ENCODE measurements at places on chromosomes 5 and 9.
A peak's percentile ranks its signal among the peaks of the same experiment; 100 is the strongest.

DNA sequence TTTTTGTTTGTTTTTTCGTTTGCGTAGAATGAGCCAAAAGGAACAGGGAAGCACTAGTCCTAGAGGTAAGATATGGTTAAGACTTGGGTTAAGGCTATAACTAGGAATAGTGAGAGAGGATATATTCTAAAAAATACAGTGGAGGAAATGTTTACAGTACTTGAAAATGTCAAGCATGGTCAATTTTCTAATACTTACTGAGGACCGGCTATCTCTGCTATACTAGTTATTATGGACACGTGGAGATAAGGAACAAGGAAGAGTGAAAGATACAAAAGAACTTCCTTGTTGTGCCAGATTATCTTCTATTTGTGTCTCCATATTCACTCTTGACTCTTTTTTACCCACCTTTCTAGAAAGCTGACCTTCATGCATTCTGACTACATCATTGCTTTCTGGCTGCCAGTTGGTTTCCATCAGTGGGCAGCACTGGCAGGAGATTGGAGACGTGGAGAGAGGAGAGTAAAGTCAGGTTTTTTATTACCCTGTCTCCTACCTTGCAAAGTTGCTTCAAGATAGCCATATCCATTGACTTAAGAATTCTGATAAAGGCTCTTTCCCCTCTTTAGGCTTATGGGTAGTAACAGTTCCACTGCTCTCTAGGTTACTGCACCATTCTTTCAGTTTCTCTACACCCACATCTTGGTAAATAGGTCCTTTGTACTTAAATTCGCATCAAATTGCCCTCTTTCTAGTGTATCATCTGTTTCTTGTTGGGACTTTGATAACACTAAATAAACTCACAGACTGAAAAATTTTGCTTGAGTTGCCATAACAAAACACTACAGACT, 9.0 kb upstream of the RFX3 start:
- no peak overlapping the region for H3K4me3 ChIP-seq
- H3K36me3 ChIP-seq = no peaks in the 10 kb centered on the region
- H3K27me3 ChIP-seq = no peaks in the 10 kb centered on the region
- H3K4me1 ChIP-seq = no peaks in the 10 kb centered on the region
- DNase-seq = no peak

GRCh38 chr9:100419166-100419565, 7.8 kb upstream of the MSANTD3 start:
- peaks cover 6% of the 10 kb centered on the region for H3K27me3 ChIP-seq
- no peak for DNase-seq
- H3K36me3 ChIP-seq = no peaks in the 10 kb centered on the region

- DNase-seq = peak; percentile 67
- no peak overlapping the region for H3K27ac ChIP-seq
- H3K4me1 ChIP-seq = peaks cover 4% of the 10 kb centered on the region
These were observed 409.6 kb upstream of the MPDZ start for GRCh38 chr9:13688990-13689600.

- no peak overlapping the region for H3K27ac ChIP-seq
- no peak for DNase-seq
- H3K4me3 ChIP-seq = no peak overlapping the region
These were observed 112.6 kb downstream of the RANBP17 start for GRCh38 chr5:170974461-170974860.

- peak; percentile 52 for DNase-seq
- H3K27me3 ChIP-seq = no peaks in the 10 kb centered on the region
- no peak overlapping the region for H3K4me3 ChIP-seq
- no peak overlapping the region for H3K27ac ChIP-seq
- H3K4me1 ChIP-seq = no peaks in the 10 kb centered on the region
These were observed 235.7 kb downstream of the HSPA4 start for GRCh38 chr5:133287500-133287899.

DNA sequence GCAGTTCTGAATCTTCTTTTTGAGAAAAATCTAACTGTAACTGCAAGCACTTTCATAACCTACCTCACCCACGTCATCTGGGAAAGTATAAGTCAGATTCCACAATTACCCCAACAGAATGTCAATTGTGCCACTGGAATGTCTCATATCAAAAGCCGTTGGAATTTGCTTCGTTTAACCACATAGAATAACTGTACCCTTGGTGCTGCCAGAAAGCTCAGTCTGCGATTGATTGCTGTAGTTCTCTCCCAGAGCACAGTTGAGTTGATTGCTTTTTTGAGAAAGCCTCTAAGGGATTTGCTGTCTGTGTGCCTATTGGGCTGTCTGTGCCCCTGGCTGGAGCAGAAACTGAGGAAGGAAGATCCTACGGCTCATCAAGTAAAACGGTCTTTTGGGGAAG, 583.6 kb downstream of the TMEM38B start:
- no peaks in the 10 kb centered on the region for H3K27me3 ChIP-seq
- no peaks in the 10 kb centered on the region for H3K4me1 ChIP-seq
- DNase-seq = no peak
- no peak overlapping the region for H3K27ac ChIP-seq

DNA sequence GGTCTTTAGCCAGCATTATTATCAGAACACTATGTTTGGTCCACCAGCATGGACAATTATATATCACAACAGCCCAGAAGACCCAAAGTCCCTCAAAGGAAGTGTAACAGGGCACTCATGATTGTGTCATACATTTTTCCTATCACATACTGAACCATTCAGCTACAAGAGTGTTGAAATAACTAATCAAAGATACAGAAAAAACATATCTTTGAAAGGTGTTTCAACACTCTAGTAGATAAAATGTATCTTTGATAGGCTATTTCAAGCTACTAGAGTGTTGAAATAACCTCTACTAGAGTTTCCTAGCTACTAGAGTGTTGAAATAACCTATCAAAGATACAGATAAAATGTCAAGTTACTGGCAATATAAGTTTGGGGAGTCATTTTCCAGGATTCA, 545.0 kb downstream of the PRR16 start:
- H3K4me3 ChIP-seq = no peak overlapping the region
- DNase-seq = no peak
- no peaks in the 10 kb centered on the region for H3K27me3 ChIP-seq
- H3K36me3 ChIP-seq = no peaks in the 10 kb centered on the region

- H3K27ac ChIP-seq = no peak overlapping the region
- H3K27me3 ChIP-seq = no peaks in the 10 kb centered on the region
These were observed 46.4 kb upstream of the STK32A start for GRCh38 chr5:147188200-147189108.

DNA sequence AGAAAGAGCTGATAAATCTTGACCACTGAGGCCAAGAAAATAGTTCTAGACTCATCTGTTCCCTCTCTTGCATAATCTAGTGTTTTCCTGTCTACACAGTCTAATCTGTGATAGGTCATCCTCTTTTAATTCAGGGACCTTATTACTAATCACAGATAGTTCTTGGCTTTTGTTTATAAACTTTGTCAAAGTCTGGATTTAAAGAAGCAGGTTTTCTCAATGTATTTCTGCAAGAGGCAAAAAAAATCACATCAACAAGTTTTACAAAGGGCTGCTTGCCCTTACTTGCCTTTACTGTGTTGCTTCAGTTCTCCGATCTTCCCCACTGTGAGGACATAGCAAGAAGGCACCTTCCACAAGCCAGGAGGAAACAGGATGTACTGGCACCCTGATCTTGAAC, 43.9 kb upstream of the MTAP start:
- peaks cover 40% of the 10 kb centered on the region for H3K27me3 ChIP-seq
- H3K36me3 ChIP-seq = no peaks in the 10 kb centered on the region
- H3K4me1 ChIP-seq = no peaks in the 10 kb centered on the region
- no peak for DNase-seq
- no peak overlapping the region for H3K4me3 ChIP-seq

Data from endothelial cell of umbilical vein (primary cell).